ENCODE measurements at places on chromosomes 3 and 15.

DNA sequence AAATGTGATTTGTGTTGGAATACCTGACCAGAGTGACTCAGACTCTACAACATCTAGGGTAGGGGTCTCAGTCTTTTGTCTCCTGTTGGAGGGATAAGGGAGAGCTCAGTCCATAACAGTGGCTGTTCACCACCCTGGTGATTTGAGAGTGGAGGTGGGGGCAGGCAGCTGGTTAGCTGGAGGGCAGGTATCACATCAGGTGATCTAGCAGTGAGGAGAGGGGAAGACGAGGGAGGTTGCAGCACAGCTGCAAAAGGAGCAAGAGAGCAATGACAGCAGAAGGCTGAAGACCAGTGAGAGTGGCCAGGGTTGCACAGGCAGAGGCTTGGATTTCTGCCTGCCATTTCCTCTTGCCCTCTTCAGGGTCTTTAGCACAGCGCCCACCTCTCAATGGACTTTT is 38.4 kb downstream of the PLCL2 start:
- no peak for DNase-seq

DNA sequence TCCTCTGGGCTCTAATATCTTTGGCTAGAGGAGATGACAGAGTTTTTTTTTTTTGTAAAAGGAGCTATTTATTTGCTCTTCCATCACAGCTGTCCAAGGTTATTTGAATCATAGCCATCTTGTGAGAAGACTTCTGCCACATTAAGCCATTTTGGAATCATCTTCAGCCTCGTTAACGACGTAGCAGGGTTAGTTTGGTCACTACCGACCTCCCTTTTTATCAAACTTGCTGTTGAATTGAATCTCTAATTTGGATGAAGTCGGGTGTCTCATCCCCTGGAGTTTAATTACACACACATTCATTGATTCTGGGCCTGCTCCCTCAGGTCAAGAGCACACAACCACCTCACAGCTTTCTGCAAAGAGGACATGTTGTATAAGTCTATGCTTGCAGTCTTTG is 238.7 kb downstream of the CPNE4 start:
- no peak for DNase-seq

DNA sequence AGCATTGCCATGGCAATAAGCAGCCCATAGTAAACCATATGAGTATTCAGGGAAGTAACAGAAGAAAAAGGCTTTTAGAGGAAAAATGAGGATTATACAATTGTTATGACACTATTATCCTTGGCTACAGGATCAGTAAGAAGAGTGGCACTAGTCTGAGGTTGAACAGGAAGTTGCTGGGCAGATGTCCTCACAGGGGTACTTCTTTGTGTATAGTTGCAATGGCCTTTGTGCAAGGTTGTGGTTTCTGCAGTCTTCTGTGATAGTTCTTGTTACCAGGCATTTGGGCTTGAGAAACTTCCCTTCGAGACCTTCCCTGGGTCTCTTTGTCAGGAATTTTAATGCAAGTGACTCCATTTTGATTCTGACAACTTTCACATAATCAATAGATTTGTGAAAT is 100.6 kb upstream of the ATP11B start:
- no peak for DNase-seq

GRCh38 chr15:34802371-34802770 is 7.0 kb upstream of the ACTC1 start:
- DNase-seq, result no peak

DNA sequence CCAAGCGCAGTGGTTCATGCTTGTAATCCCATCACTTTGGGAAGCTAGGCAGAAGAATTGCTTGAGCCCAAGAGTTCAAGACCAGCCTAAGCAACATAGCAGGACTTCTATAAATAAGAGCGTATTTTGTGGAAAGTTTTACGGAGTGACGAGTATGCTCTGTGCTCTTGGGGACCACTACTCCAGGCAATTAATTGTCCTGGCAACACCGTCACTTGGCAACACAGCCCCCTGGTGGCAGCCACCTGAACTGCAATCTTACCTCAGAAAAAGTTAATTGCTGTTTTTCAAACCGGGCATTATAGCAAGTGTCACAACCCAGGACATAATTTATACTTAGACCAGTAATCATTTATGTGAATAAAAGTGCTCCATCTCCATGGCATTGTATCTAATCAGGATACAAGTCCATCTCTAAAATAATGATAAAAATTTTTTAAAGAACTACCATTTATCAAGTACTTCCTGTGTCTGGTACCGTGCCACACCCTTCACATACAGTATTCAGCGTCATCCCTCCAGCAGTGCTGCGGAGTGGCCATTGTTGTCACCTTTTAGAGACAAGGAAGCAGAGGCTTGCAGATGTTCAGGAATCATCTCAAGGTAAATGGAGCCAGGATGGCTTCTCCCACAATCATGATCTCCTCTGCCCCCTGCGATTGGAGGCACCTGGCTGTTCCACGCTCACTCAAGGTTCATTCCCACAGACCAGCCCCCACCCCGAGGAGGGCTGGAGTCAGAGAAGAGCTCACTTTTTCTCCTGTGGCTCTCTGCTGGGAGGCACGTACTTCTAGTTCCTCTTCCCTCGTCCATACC is 34.5 kb downstream of the PLA2G4D start:
- DNase-seq, result peak; percentile 70

DNA sequence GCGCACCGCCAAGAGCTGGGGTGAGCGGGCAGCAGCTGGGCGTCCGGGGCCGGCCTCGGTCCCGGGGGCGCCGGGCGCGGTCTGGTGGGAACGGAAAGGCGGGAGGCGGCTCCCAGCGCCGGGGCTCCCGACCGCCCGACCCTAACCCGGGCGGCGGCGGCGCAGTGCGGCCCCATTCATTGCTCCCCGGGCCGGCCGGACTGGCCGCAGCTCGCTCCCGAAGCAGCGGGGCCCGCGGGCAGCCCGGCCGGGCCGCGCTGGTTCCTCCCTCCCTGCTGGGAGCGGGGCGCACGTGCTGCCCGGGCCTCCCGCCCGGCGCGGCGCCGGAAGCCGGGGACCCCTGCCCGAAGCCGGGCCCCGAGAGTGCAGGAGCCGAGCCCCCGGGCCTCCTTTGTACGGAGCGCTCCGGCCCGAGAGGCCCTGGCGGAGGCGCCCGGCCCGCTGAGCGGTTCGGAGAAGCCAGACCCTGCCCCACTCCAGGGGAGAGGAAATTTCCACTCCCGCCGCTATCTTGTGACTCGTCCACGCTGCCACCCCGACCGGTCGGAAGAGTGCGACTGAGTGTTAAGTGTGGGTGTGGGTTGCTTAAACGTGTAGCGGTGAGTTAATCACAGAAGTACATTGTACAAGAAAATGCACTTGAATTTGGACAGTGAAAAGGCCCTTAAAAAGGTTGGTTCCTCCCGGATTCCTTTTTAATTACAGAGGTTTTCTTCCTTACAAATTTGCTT is 613 bp downstream of the ATP1B3 start:
- DNase-seq, result peak; percentile 65

GRCh38 chr15:89472785-89473256 is 23.6 kb downstream of the RHCG start:
- peak; percentile 11 for DNase-seq

DNA sequence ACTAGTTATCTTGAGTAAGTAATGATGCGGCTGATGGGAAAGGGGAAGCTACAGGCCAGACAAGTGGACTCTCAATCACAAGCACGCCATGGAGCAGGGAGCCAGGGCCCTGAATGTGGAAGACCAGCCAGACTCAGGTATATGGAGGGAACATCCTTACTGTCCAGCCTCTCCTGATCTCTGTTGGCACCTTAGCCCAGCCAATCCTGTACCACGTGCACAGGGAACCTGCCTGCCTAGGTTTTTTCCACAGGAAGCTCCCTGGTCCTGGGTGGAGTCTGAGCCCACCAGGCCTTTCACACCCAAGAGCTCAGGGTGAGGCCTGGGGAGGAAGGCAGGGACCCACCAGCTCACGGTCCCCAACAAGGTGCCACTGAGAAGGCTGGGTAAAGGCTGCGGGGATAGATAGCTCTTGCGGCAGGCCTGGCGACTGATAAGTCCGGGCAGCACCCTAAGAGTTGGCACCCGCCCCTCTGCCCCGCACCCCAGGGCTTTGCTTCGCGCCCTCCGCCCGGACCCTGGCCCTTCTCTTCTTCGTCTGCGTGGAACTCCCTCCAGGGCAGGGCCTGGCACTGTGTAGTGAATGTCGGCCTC is 933 bp upstream of the APEH start:
- peak; percentile 6 for DNase-seq

GRCh38 chr3:146581951-146582467 is 23.1 kb downstream of the PLSCR5 start:
- DNase-seq, result peak; percentile 1

GRCh38 chr3:78613421-78613879 is 1154.3 kb downstream of the ROBO1 start:
- no peak for DNase-seq

GRCh38 chr3:127809211-127809610 is 13.1 kb downstream of the MGLL start:
- no peak for DNase-seq

GRCh38 chr3:72128921-72129320 is 344.0 kb upstream of the PROK2 start:
- DNase-seq, result no peak

- DNase-seq, result no peak
Measured at GRCh38 chr3:159763602-159764489, 224.8 kb upstream of the IL12A start.

DNA sequence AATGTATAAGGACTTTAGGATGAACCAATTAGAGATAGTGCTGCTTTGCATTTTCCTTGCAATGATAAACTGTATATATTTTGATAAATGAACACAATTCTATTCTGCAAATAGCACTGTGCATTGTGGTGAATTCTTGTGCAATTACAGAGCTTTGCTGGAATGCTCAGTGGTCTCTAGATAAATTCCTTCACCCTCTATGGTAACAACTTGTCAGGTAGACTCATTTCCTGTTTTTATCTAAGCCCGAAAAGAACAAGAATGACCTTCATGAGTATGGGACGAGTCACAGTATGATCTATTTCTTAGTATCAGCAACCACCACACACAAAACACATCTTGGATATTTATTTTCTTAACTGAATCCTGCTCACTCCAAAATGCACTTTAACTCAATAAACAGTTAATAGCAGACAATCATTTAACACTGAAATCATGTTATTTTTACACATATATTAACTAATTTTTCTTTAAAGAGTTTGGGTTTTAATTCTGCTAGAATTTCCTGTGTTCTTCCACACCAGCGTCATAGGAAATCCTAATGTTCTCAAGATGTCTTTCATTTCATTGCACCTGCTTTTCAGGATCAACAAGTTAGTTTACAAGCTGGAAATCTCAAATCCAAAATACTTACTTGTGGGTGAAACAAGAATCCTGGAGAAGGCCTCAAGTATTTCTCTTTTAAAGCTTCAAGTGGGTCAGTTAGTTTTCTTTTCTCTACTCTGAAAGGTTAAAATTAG is 551.2 kb downstream of the MECOM start:
- no peak for DNase-seq

GRCh38 chr15:62419192-62419591 is 254.1 kb upstream of the C2CD4B start:
- no peak for DNase-seq

GRCh38 chr3:87120236-87120635 is 106.9 kb upstream of the CHMP2B start:
- DNase-seq, result no peak

DNA sequence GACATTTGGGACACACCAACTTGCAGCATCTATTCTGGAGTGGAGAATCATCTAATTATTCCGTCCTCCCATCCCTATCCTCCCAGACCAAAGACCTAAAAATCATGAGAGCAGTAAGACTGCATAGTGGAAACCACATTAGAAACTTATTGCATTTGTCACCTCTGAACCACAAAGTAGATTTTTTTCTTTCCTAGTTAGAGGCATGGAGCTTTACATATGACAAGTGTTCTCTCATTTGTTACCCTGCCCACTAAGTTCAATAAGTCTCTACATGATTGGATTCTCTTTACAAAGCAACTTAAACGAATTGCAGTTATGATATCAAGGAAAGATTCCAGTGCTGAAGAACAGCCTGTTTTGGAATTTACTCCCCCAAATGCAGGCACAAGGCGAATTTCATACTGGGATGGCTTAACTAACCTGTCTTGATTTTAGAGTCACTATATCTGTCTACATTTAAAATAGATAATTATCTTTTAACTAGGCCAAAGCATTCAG is 42.3 kb upstream of the LRRFIP2 start:
- peak; percentile 54 for DNase-seq

GRCh38 chr3:178558637-178559036 is 22.4 kb downstream of the KCNMB2 start:
- DNase-seq, result no peak

DNA sequence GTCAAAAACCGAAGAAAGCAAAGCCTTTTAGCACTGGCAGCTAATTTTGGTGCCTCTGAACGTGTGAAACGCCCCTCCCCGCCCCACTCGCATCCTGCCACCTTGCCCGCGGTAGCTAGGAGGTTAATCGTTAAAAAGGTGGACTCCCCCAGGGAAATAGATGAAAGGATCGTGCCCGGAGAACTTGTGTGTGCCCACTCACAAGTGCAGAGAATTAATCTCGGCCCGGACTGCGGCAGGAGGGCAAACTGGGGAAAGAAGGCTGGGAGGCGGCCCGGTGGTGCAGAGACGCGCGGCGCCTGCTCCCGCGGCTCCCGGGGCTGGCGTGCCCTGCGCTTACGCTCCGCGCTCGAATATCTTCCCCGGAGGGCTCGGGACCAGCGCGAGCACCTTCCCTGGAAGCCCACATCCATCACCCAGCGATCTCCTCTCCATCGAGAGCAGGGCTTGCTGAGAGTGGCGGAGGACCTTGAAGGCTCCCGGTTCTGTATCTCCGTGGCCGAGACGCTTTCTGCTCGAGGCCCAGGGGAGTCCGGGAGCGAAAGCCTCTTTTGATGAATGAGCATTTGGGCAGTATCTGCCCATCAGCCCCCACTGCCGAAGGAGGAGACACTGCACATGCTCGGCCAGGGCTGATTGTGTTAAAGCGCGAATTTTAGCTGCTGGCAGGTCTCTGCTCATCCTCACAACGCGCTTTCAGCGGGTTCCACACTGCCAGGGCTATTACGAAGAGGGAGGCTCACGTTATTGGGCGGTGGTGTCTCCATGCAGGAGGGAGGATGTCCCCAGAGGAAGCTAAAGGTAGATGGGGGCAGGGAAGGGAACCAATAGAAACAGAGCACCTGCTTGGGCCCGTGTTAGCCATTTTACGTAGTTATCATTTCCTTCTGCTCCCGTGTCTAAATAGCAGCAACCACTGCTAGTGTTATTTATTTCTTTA is 1.3 kb upstream of the SPTSSB start:
- DNase-seq, result peak; percentile 16

GRCh38 chr15:98904544-98904943 is 103.0 kb downstream of the PGPEP1L start:
- no peak for DNase-seq

GRCh38 chr3:19688767-19689166 is 245.2 kb downstream of the EFHB start:
- no peak for DNase-seq

- DNase-seq, result peak; percentile 54
Measured at GRCh38 chr3:8622873-8623691, 21.5 kb downstream of the SSUH2 start.

DNA sequence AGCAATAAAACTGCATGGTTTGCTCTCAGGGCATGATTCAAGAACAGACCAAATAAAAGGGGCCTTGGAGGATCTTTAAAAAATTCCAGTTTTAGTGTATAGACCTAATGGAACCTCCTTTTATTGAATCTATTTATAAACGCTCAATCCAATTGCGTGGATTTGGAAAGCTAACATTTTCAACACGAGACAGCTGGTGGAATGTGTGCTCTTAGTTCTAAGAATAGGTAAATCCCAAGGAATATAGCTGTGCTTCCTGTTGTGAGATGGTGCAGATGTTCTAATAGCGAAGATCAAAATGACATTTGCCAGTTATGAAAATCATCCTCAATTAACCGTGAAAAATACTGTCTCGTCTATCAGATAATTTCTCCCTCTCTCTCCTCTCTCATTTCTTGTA is 192.5 kb downstream of the ATP10A start:
- DNase-seq, result no peak

- DNase-seq, result no peak
Measured at GRCh38 chr3:123396171-123397049, 52.5 kb downstream of the ADCY5 start.

Data from CD4-positive, alpha-beta T cell treated with Interleukin-17A for 1 hour (primary cell).